Naive thymus-derived CD8-positive, alpha-beta T cell (primary cell): ENCODE measurements at places on chromosomes 2 and 18. TPM values are rescaled to one million over a fixed set of nuclear protein-coding genes. Genes with fewer than 3 reads are reported as not detected.

DNA sequence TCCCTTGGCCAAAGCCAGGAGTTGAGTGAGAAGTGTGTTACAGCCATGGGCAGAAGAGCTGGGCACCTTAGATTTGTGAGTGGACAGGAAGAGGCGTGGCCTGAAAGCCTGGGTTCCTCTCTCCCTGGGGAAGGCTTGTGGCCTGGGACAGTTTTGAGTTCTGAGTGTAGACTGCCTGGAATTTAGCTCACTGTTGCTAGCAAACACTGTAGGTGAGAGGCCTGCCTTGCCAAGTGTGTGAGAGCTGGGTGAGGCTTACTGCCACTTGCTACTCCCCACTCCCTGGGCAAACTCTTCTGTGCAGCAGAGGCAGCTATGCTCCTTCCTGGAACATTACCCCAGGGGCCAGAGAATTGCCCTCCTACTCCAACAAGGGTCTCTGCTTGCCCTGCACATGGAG is 150.0 kb upstream of the GALNT5 start:
- H3K4me3 ChIP-seq = no peak overlapping the region
- peaks cover 16% of the 10 kb centered on the region for H3K36me3 ChIP-seq
- no peaks in the 10 kb centered on the region for H3K27me3 ChIP-seq
- no peaks in the 10 kb centered on the region for H3K4me1 ChIP-seq
- no peak for DNase-seq

The SPEG gene
- 1.6 TPM for polyA plus RNA-seq

The MALT1 gene
- 37.1 TPM for polyA plus RNA-seq

GRCh38 chr2:74751981-74752851 is 81.7 kb upstream of the HK2 start:
- no peak overlapping the region for H3K27ac ChIP-seq
- peaks cover 4% of the 10 kb centered on the region for H3K27me3 ChIP-seq
- DNase-seq = no peak
- H3K4me3 ChIP-seq = no peak overlapping the region
- peaks cover 3% of the 10 kb centered on the region for H3K4me1 ChIP-seq
- H3K36me3 ChIP-seq = no peaks in the 10 kb centered on the region

- H3K27ac ChIP-seq = no peak overlapping the region
- H3K27me3 ChIP-seq = peaks cover 4% of the 10 kb centered on the region
- H3K4me1 ChIP-seq = no peaks in the 10 kb centered on the region
- DNase-seq = no peak
Observed at GRCh38 chr18:32661486-32662299, 111.1 kb downstream of the KLHL14 start.

- H3K27me3 ChIP-seq = no peaks in the 10 kb centered on the region
- no peaks in the 10 kb centered on the region for H3K4me1 ChIP-seq
- H3K27ac ChIP-seq = no peak overlapping the region
- DNase-seq = no peak
Observed at GRCh38 chr2:119327431-119327830, 39.2 kb downstream of the C2orf76 start.

The OTOF gene
- 0.09 TPM for polyA plus RNA-seq
